ENCODE measurements at places on chromosomes 5 and 9.

DNA sequence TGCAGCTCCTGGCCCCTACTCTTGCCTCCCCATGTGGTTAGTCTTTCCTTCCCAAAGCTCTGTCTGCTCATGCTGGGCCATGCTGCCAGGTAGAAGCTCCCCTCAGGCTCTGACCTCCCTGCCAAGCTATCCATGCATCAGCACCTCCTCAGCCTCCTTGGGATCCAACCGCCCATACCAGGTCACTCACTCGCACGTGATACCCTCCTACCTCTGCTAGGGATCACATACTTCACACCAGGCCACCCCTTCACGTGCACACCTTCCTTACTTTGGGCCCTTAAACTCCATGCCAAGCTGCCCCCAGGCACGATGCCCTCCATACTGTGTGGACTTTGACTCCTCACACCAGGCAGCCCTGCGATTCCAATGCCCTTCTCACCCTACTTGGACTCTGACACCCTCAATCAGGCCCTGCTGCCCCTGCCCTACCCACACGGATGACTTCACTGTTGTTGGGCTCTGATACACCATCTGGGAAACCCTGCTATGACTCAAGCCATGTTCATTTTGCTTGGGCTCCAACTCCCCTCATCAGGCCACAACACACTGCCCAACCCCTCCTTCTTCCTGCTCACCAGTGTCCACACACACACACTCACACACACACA is 34.1 kb downstream of the ZNF483 start:
- DNase-seq, result no peak

- no peak for DNase-seq
Observed at GRCh38 chr9:85310573-85310972, 431.2 kb downstream of the AGTPBP1 start.

- DNase-seq, result no peak
Observed at GRCh38 chr9:107838766-107839165, 349.2 kb upstream of the KLF4 start.

- DNase-seq, result no peak
Observed at GRCh38 chr5:151222054-151222789, 1.7 kb downstream of the CCDC69 start.

DNA sequence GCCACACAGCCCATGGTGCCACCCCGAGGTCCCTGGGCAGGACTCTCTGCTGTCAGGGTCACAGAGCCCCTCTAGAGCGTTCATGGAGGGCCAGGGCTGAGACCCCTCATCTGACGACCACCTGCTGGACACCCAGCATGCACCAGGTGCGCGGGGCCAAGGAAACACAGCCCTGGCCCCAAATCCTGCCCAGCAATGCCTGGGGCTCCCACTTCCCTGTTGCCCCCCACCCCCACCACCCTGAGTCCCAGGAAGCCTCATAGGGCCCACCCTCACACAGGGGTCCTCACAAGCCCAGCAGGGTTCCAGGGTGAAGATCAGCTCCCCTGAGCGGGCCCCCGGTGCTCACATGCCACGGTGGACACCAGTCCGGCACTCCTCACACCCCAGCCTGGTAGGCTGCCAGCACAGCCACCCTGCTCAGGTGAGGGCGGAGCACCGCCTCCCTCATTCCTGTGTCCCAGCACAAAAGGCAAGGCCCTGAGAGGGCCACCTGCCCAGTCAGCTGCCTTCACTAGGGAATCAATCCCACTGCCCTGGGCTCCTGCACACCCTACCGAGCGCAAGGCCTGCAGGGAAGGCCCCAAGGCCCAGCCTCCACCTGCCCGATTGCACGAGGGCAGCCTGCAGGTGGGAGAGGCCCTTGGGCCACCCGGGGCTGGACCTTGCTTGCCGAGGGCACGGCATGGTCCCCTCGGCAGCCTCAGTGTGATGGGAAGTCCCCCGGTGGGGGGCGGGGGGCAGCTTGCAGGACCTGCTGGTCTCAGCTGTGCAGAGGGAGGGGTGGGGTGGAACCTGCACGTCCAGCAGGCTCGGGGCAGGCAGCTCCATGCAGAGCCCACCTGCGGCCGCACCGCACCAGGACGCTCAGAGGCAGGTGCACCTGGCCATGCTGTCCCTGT is 56.4 kb upstream of the UBAC1 start:
- no peak for DNase-seq

GRCh38 chr5:180343831-180344695 is 9.1 kb downstream of the GFPT2 start:
- no peak for DNase-seq

DNA sequence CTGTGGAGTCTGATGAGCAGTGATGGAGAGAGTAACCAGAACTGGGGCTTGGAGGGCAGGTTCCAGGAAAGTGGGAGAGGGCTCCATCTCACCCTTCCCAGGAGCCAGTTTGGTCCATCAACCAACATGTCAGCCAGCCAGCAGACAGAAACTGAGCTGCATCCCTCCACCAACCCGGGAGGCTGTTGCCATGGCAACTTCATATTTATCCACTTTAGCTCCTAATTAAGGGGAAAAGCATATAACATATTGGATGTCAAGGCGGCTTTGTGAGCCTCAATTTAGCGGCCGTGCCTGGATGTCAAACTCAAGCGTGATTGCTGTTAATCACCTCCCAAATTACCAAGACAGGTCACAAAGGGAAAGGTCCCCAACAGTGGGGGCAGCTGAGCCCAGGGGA is 81.5 kb upstream of the ARAP3 start:
- no peak for DNase-seq

DNA sequence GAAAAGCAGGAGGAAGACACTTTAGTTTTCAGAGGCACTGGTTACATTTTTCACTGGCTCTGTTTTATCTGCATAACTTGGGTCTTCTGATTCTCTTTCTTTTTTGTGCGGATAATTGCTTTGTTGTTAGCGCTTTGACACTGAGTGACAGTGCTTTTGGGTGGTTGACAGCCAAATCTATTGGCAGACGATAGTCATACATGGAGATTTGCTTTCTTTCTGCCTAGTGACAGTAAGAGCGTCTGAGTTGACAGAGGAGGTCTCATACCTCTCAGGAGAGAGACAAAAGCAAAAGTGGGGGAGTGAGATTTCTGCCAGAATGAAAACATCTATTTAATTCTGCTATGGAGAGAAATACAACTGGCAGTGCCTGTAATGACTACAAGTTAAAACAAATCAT is 2278.0 kb upstream of the WWC1 start:
- no peak for DNase-seq

DNA sequence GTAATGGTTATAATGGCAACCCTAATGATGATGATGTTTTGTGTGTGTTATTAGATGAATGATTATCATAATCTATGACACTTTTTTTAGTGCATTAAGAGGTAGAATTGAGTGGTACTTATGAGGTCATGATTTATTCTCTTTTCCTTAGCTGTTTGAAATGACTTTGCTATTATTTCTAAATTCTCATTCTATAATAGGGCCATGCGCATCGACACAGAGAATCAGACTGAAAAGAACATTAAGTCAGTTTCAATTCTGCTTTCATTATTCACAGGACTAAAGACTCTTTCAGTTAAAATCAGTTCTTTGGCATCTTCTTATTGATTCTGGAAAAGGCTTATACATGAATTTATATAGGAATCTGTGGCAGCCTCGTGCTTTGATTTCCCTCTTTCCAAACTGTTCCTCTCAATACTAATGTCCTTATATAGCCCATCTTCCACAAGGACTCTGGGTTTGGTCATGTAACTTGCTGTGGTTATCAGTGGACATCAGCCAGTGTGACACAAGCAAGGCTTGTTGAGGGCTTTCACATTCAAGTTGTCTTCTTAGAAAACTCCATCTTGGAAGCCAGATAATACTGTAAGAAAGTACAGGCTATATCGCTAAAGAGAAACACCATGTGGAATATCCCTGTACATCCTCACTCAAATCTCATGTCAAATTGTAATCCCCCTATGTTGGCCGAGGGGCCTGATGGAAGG is 140.3 kb upstream of the CHD1 start:
- DNase-seq, result no peak

DNA sequence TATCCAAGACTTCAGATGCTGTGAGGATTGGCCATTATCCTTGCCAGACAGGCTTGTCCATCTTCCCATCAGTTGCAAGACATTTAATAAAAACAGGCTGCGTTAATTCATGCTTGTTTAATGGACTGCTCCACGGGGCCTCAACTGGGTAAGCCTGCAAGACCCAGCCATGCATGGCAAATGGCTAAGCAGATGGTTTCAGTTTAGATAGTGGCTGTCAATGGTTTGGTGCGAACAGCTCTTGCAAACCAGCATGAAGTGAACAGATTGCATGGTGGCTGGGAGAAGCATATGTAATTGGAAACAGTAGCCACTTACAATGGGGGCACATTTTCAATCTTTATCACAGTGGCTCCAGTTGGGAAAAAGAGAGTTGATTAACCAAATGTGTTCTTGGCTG is 628.2 kb upstream of the KLF4 start:
- DNase-seq, result no peak

- DNase-seq, result no peak
Observed at GRCh38 chr5:64822320-64822719, 53.6 kb downstream of the CWC27 start.

GRCh38 chr5:150638053-150638444 is 2.4 kb upstream of the SYNPO start:
- DNase-seq, result no peak

DNA sequence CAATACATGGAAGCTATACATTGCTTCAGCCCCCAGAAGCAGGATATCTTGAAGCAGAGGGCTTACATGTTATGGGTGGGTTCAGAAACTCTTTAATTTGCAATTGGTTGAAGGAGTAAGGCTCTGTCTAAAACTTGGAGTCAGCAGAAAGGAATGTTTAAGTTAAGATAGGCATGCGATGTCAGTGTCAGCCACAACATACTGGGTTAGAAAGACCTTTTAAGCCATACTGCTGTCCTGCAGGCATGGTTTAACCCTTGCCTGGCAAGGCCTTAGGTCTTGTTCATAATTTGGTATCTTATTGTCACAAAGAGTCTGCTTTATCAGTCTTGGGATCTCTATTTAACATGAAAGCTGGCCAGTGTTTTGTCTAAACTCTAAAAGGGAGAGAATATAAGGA is 1619.6 kb upstream of the WWC1 start:
- DNase-seq, result no peak

DNA sequence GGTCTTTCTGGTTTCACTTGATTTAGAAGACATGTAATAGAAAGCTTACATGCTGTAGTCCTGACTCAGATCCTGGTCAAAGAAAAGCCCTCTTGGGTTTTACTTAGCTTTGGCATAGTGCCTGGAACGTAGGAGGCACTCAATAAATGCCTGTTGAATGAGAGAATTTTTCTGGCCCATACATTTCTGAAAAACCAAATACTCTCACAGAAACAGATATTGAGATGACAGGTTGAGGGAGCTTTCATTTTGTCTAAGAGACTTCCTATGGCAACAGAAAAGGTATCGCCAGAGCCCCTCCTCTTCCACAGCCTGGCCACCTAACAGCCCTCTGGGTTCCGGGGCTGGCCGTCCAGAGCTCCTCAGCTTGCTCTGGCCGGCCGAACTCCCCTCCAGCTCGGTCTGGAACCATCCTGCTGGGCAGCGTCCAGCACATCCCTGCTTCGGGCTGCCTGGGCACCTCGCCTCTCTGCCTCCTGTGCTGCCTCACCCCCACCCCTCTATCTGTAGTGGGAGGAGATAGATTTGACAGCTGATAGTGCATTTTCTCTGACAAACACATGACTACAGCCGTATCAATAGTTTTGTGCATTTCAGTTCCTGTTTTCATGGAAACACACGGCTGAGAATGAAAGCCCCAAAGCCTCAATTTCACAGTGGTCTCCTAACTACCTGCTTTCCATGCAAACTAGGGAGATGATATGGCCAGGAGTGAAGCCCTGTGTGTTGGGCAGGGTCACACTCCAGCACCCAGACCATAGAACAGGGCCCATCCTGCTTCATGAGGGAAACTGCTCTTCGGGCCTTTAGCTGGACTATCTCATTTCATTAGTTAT is 1.1 kb downstream of the IL4 start:
- no peak for DNase-seq

DNA sequence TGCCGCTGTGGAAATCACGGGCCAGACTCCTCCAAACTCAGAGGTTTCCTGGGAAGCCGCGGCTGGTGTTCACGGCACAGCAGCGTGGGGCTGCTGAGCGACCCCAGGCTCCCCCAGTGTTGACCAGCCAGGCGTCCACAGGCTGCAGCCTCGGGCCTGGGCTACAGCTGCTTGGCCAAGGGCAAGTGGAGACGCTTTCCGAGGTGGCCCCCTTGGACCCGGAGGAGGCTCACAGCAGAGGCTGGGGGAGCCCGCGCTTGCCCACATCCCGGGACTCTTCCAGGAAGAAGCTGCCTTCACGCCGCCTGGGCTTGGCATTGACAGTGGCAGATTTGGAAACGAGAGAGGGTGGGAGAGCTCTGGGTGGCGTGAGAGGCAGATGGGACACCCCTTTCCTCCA is 53.1 kb upstream of the FCN2 start:
- no peak for DNase-seq

- no peak for DNase-seq
Observed at GRCh38 chr9:113238202-113238858, 17.0 kb downstream of the SLC31A1 start.

DNA sequence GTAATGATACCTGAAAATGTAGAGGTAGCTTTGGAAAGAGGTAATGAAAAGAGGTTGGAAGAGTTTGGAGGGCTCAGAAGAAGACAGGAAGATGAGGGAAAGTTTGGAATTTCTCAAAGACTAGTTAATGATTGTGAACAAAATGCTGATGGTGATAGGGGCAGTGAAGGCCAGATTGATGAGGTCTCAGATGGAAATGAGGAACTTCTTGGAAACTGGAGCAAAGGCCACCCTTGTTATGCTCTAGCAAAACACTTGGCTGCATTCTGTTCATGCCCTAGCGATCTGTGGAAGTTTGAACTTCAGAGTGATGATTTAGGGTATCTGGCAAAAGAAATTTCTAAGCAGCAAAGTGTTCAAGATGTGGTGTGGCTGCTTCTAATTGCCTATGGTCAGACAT is 161.2 kb upstream of the SPEF2 start:
- no peak for DNase-seq

- no peak for DNase-seq
Observed at GRCh38 chr9:98367371-98367900, 112.0 kb upstream of the TBC1D2 start.

DNA sequence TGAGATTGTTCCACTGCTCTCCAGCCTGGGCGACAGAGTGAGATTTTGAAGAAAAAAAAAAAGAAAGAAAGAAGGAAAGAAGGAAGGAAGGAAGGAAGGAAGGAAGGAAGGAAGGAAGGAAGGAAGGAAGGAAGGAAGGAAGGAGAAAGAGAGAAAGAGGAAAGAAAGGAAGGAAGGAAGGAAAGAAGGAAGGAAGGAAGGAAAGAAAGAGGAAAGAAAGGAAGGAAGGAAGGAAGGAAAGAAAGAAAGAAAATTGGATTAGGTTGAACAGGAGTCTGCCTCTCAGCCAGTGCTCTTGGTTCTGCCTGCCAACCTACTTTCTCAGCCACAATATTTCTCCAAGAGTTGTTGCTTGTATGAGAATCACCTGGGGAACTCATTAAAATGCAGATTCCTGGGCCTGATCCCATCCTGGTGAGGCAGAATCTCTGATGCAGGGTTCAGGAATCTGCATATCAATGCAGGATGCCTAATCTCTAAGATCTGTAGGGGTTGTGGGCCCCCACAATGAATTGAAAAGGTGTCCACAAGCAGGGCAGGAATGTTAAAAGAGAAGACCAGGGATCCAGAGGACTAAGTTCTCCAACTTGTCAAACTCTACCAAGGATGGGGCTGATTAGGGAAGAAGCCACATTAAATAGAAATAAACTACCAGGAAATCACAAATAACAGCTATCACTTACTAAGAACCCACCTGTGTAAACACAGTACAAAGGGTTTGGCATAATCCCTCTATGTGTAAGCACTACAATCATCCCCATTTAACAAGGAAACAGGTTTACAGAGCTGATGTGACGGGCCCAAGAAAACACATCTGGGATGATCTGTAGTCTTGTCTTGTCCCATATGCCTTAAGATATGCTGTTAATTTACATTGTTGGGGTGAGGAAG is 23.4 kb upstream of the GALNT10 start:
- no peak for DNase-seq

GRCh38 chr9:88236511-88237478 is 98.5 kb upstream of the SPATA31C2 start:
- no peak for DNase-seq
